ENCODE measurements at places on chromosomes 5 and 9.

DNA sequence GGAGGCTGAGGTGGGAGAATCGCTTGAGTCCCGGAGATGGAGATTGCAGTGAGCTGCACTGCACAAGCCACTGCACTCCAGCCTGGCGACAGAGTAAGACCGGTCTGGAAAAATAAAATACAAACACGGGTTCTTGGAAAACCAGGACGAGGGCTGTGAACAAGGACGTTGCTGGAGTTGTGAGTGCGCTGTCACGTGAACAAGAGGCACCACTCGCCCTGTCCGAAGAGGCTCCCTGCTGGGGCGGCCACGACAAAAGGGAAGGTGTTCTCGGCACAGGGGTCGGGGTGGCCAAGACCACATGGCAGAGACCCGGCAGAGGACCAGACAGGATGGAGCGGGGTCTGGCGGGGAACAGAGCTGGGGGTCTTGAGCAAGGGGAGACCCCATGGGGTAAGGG, 30.6 kb upstream of the UBAC1 start:
- no peak for DNase-seq

GRCh38 chr9:13868336-13868735, 445.6 kb downstream of the NFIB start:
- DNase-seq: no peak

GRCh38 chr5:144142139-144142823, 28.2 kb downstream of the YIPF5 start:
- no peak for DNase-seq

DNA sequence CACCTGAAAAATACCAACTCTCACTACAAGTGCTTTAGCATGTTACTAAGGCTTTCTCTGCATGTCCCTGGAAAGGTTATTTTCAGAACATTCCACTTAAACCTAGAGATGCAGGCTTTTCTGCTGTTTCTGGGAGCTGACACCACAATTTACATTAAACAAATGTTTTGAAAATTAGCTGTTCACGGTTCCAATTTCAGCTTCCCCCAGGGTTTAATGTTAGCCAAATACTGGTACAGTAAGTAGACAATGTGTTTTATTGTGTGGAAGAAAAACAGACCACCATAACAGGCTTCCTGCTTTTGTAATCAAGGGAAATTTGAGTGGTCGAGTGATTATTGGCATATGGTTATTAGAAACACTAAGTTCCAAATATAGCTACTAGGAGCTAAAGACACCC, 32.0 kb downstream of the MACROH2A1 start:
- no peak for DNase-seq
